ENCODE measurements at places on chromosomes 2 and 18. TPM values are rescaled to one million over a fixed set of nuclear protein-coding genes. Genes with fewer than 3 reads are reported as not detected.
A peak's percentile ranks its signal among the peaks of the same experiment; 100 is the strongest.

DNA sequence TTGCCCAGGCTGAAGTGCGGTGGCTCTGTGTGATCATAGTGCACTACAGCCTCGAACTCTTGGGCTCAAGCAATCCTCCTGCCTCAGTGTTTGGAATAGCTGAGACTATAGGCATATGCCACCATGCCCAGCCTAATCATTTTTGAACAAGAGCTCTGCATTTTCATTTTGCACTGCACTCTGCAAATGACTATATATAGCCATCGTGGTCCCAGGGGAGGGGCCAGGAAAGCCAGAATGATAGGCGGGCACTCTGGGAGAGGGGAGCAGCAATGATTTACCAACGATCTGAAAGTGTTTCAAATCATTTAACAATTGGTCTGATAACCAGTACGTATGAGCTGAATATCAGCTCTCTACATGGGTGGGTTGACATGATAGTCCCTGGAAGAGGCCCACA, 22.3 kb upstream of the ST3GAL5 start:
- DNase-seq = no peak

DNA sequence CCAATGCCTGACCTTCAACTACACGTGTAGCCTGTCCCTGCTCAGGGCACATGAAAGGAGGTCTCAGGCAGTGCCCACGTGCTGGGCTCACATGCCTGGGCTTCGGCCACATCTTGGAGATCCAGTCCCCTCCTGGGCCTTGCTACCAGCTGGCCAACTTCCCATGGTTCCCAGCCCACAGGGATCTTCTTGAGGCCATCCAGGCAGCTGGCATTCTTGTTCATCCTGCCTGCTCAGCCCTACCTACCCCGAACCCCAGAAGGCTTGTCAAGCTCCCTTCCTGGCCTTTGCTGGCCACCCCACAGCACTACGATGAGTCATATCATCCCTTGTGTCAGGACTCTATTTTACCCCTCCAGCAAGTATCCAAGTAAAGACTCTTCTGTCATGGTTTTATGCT, 97.1 kb downstream of the ZBTB7C start:
- no peak for DNase-seq

DNA sequence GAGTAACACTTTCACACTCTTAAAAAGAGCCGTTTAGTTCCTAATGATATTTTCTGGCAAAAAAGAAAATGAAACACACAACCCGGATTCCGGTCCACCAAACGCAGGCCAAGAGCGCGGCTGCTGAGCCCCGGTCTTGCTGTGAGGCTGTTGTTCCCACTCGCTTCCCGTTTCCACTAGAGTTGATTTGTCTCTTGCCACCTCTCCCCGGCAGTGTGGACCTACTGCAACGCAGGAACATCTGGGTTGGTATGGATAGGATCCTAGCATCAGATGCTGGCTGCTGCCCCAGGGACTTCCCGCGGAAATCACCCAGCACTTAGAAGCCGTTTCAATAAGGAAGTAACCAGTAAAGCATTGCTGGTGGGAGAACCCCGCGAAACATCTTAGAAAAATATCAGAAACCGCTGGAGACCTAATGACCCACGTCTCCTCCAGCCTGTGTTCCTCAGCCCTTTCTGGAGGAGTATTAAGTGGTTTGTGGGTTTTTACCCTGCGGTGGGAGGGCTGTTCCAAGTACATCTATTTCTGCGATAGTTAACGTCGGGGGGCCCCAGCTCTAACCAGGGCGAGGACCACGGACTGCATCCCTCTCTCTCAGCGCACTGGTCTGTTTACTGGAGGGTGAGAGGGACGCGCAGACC, 939 bp downstream of the DOCK10 start:
- DNase-seq = peak; percentile 74

HK2 gene
- polyA plus RNA-seq = 1.7 TPM

GRCh38 chr18:63187791-63188460, 131.6 kb downstream of the BCL2 start:
- no peak for DNase-seq

DNA sequence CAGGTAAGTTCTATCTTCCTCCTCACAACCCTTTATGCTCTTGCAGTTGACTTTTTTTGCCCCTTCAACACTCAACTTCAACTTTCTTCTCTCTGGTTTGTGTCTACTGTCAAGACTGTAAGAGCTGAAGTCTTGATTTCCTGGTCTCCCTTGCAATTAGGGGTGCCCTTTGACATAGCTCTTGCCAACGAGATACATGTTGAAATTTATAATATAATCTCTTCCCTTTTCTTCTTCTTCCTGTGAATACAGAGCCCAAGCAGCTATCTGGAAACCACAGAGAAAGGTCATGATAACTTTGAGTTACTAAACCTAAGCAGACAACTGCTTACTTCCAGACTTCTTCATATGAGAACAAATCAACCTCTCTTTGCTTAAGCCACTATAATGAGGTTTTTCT, 163.5 kb downstream of the MC4R start:
- DNase-seq = no peak

- no peak for DNase-seq
Observed at GRCh38 chr2:124797049-124797448, 772.0 kb downstream of the CNTNAP5 start.

GRCh38 chr2:12027136-12027535, 280.7 kb downstream of the LPIN1 start:
- DNase-seq = no peak

CDKL4 gene
- not detected for polyA plus RNA-seq

GRCh38 chr2:71215447-71215846, 11.5 kb downstream of the PAIP2B start:
- no peak for DNase-seq

GRCh38 chr2:16722677-16723076, 57.0 kb upstream of the CYRIA start:
- DNase-seq = no peak

GRCh38 chr18:56532176-56532840, 106.1 kb downstream of the TXNL1 start:
- DNase-seq = no peak

DNA sequence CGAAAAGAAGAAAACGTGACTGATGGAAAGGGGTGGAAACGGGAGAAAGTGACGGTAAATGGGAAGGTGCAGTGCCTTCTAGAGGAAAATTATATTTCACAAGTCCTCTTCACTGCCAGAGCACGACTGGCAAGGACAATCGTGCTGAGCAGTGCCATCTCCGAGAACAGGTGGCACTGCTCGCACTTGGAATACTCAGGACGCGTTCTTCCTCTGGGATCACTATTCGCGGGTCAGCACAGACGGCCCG, 364 bp downstream of the STAT1 start:
- no peak for DNase-seq

DNA sequence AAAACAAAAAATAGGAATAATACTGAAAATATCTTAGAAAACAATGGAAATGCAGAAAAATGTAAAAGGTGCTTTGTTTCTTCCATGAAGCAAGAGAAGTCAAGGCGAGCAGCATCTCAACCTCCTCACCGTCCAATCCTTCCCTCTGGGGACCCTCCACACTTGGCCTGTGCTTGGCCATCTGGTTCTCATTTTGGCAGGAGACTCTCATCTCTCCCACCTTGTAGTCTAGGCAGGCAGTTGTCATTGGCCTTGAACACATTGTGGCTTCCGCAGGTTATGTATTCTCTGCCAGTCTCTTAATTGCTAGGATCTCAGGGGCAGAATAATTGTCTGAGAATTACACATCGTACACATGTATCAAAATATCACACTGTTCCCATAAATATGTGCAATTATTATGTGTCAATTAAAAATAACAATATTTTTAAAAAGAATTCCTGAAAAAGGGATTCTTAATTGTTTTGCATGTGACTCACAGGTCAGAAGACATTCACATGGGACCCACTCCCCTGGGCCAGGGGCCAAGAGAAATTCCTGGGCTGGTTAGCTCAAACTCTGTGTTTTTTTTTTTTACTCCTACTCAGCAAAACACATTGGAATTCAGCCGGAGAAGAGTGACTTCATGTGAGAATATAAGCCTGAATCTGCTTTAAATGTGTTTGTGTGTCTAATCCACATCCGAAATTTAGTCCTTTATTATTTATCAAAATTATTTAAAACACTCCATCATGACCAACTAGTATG, 14.0 kb upstream of the ANKRD62 start:
- no peak for DNase-seq

- no peak for DNase-seq
Observed at GRCh38 chr2:28643327-28643726, 108.3 kb upstream of the PPP1CB start.

DNA sequence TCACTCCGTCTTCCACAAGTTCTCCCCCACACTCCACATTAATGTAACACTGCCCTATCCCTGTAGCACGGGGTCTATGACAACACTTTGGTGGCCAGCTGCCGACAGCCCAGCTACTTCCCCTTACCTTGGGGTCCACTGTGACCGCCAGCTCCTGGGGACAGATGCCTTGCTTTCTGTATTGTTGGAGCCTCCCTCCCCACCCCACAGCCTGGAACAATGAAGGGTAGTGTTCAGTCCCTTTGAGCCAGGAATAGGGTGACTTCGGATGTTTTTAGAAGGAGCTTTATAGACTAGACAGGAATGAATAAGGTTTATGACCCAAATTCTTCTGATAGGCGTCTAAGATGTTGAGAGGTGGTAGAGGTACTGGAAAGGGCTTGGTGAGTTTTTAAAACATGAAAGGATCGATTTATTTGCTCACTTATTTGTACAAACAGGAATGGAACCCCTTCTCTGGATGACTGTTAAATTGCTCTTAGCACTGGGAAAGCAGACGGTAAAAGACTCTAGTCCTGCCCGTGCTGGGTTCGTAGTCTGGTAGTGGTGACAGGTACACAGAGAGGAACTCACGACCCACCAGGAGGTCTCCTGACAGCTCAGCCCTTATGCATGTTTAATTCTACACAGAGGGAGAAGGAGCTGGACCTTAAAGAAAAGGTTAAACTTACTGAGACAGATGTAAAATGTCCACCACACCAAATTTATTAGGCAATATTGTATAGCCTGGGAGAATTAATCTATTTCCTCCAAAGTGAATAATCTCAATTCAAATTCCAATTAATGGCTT, 90.9 kb downstream of the MYCN start:
- no peak for DNase-seq

- DNase-seq = no peak
Observed at GRCh38 chr2:97742381-97742847, 29.0 kb downstream of the ZAP70 start.

- no peak for DNase-seq
Observed at GRCh38 chr2:20110876-20111275, 59.4 kb upstream of the LAPTM4A start.

- no peak for DNase-seq
Observed at GRCh38 chr2:189582809-189583192, 2.2 kb upstream of the SLC40A1 start.

UPP2 gene
- not detected for polyA plus RNA-seq

DNA sequence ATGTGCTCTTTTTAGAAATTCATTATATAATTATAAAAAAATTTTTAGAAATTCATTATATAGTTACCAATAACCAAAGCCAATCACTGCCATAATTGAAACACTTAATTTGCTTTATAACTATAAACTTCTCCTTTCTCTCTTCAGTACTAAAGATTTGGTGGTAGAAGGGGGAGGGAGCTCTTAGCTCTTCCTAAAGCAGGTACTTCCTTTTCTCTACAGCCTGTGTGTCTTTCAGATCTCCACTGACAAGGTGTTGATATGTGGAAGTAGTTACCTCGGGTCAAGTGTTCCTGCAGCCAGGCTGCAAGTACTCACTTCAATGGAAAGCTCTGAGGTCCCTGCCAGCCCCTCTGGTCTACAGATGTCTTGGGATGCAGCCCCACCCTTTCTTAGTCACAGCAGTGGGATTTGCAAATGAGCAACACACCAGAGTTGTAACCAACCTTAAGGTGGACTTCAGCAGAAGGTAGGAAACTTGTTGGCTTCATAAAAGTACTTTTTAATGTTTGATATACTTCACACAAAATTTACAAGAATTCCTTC, 690.0 kb downstream of the ARHGAP15 start:
- no peak for DNase-seq

ADD2 gene
- not detected for polyA plus RNA-seq

- no peak for DNase-seq
Observed at GRCh38 chr2:43515807-43516497, 79.9 kb downstream of the THADA start.

STAT4 gene
- 69.7 TPM for polyA plus RNA-seq

GRCh38 chr2:37080266-37080665, 3.9 kb downstream of the HEATR5B start:
- no peak for DNase-seq

NAGK gene
- 82.4 TPM for polyA plus RNA-seq

GRCh38 chr2:15253247-15253646, 307.9 kb downstream of the NBAS start:
- no peak for DNase-seq

DNA sequence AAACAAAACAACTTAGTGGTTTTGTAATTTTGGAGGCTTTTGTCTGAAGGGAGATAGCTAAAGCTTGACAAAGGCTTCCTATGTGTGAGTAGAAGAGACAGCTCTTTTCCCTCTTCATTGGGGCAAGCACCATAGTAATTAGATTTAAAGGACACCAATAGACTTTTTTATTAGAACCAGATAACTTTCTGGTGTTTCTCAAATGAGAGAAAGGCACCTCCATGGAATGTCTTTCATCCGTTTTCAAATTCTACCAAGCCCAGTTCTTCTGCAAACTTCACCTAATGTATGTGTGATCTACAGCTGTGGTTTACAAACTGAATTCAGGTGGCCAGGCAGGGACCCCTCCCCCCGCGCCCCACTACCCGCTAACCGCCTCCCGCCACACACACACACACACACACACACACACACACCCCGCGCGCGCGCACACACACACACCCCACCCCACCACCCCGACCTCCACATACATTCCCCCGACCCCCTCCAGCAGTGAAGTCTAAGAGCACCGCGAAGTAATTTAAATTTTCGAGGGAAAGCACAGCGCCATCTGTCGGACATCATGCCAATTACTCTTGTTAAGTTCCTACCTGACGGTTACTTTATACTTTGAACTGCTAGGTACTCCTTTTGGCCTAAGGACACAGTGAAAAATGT, 31.6 kb upstream of the PPP1R1C start:
- DNase-seq = peak; percentile 49

DNA sequence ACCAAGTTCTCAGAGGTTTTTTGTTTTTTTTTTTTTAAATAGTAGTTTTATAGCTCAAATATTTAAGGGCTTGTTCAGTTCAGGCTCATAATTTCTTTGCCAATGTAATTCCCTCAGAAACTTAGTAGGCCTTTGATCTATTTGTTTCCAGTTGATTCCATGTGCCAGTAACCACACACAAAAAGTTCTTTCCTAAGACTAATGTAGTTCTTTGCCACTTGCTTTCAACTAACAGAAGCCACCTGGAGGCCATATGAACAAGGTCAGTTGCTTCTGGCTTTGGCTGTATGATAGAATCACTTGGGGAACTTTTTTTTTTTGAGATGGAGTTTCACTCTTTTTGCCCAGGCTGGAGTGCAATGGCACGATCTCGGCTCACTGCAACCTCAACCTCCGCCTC, 100.7 kb downstream of the DTNB start:
- DNase-seq = no peak

GRCh38 chr18:63142594-63143225, 176.9 kb downstream of the BCL2 start:
- no peak for DNase-seq

DNA sequence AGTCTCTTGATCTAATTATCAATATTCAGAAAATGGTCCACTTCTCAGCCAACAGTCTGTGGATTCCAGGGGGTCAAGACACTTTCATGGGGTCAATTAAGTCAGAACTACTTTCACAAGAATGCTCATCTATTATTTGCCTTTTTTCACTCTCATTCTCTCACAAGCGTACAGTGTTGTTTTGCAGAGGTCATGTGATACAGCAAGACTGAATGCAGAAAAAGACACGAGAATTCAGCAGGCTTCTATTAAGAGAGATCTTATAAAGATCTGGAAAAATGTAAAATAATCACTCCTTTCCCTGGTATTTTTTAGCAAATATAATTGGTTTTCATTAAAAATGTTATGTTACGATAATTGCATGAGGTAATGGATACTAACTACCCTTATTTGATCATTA, 8.7 kb downstream of the RPRD1A start:
- DNase-seq = no peak

- DNase-seq = no peak
Observed at GRCh38 chr2:152755029-152755428, 36.6 kb downstream of the ARL6IP6 start.
